ENCODE measurements at places on chromosomes 13 and 19.

DNA sequence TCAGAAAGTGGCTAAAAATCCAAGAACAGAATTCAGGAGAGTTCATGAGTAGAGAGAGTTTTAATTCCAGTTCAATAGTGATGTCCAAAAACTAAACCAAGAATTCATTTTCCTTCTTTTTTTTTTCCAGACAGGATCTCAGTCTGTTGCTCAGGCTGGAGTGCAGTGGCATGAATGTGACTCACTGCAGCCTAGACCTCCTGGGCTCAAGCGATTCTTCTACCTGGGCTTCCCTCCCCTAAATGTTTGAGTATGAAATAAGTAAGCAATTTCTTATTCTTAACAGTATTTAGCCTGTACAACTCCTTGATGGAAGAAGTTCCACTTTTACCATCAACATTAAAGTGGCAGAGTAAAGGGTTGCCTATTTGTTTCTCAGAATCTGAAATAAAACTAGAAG is 3.8 kb downstream of the COMMD6 start:
- no peak for DNase-seq

- DNase-seq: no peak
These were observed 841 bp upstream of the ZC3H13 start for GRCh38 chr13:46053162-46054012.

DNA sequence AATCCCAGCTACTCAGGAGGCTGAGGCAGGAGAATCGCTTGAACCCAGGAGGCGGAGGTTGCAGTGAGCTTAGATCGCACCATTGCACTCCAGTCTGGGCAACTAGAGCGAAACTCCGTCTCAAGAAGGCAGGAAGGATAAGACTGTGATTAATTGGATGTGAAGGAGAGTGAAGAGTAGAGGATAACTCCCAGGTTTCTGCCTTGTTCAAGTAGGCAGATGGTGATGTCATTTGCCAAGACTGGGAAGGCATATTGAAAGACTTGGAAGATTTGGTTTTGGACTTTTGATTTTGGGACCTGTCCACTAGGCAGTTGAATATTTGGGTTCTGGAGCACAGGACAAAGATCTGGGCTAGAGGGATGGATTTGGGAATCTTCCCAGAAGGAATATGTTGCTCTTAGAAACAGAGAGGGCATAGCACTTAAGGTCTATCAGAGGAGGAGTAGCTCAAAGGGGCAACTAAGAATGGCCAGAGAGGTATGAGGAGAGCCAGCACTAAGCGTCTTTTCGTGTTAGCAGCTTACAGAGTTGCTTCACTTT is 20.0 kb downstream of the GARRE1 start:
- no peak for DNase-seq

DNA sequence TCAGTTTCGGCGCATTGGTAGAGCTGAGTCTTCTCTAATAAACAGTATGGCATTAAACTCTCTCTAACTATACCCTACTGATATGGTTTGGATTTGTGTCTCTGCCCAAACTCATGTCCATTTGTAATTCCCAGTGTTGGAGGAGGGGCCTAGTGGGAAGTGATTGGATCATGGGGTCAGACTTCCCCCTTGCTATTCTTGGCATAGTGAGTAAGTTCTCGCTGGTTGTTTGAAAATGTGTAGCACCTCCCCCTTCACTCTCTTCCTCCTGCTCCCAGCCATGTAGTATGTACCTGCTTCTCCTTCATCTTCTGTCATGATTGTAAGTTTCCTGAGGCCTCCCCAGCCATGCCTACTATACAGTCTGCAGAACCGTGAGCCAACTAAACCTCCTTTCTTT is 682.7 kb upstream of the ARGLU1 start:
- DNase-seq: no peak

GRCh38 chr19:5330307-5330720 is 10.3 kb downstream of the PTPRS start:
- DNase-seq: no peak

- DNase-seq: no peak
These were observed 660.4 kb downstream of the SLITRK1 start for GRCh38 chr13:83221813-83222241.

GRCh38 chr13:91228108-91228507 is 119.4 kb upstream of the MIR17HG start:
- no peak for DNase-seq

GRCh38 chr13:94704377-94705080 is 7.8 kb downstream of the SOX21 start:
- no peak for DNase-seq

DNA sequence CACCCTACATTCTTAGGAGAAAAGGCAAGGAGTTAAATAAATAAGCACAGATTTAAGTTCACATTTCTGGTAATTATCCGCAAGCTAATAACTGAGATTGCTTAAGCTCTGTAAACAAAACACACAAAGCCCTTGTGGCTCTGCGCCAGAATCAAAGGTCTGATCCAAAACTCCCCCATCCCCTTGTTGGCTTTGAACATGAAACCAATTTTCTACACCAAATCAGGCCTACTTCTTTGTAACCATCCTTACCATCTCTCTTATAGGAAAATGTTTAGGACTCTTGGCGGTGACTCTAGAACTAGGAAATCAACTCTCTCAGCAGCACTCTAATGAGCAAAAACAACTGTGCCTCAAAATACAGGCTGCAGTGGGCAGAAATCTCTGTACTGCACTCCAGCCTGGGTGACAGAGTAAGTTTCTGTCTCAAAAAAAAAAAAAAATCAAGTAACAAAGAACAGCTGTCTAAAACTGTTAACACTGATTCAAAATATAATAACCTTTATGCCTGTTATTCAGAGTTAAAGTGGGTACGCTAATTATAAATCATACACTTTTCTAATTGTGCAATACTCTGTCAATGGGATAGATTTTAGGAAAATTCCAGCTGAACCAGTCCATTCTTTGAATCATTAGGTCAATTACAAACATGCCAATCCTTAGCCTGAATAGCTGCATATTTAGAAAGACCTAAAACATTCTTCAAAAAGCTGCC is 25.8 kb downstream of the ABCC4 start:
- DNase-seq: no peak
